SK-N-SH (cell line): ENCODE measurements at places on chromosomes 5 and 9.

- DNase-seq = peak; percentile 91
Observed at GRCh38 chr5:180313677-180314505, 22.0 kb upstream of the MAPK9 start.

DNA sequence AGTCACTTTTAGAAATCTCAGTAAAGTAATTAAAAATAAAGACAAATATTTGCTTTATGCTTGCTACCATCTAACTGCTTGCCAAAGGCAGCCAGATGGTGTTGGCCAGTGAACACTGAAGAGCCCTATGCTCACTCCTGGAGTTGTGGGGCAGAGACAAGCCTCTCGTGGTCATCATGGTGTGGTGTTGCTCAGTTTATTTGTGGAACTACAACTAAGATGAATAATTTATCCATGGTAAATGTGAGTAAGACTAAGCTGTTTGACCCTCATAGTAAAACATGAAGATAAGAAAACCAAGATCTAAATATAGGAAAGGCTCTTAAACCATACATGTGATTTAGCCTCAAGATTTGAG lies 100.7 kb downstream of the PDE8B start:
- no peak for DNase-seq

GRCh38 chr5:111311666-111312065 lies 87.5 kb downstream of the CAMK4 start:
- DNase-seq = no peak

DNA sequence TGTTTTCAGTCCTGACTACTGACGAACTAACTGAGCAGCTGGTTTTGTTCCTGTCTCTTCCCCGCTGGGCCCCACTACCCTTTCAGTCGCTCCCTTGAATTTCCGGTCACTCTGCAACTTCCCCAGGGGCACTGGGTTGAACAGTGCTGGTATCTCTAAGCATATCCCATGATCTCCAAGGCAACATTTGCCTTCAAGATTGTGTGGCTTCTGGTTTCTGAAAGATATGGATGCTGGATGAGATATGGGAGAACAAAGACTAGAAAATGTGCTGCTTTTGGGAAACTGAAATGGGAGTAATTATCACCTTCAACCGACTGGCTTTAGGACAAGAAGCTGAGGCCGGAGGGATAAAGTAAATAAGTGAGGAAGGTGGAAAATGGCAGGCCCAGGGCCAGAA lies 258.2 kb upstream of the PIK3R1 start:
- no peak for DNase-seq

GRCh38 chr5:179122411-179123108 lies 62.4 kb downstream of the ZNF354C start:
- no peak for DNase-seq

DNA sequence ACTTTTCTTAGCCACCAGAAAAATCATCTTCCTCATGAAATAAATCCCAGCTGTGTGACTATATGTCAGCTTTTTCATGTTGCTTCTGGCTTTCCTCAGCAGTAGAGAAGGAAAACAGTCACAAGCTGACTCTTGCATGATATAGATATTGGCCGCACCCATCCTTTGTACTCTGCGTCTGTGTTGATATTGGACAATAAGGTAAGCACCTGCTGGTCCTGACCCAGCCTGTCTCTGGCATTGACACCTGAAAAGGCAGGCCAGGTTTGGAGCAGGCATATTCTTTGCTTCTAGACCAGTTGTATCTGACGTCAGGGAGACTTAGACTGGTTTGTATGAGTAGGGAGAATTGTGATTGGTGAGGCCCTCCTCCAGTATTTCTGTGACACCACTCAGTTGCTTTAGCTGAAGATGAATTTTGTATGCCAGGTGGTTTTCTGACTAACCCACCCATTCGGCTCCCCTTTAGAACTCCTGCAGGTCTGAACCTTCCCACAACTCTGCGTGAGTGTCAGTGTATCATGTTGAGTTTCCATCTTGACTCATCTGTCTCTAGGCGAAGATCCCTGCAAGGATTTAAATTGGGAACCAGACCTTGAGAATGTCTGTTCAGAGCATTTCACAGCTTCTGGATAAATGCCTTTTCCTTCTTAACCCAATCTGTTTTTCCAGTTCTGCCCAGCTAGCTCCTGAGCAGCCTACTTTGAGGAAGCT lies 151.2 kb upstream of the RUSC2 start:
- no peak for DNase-seq

DNA sequence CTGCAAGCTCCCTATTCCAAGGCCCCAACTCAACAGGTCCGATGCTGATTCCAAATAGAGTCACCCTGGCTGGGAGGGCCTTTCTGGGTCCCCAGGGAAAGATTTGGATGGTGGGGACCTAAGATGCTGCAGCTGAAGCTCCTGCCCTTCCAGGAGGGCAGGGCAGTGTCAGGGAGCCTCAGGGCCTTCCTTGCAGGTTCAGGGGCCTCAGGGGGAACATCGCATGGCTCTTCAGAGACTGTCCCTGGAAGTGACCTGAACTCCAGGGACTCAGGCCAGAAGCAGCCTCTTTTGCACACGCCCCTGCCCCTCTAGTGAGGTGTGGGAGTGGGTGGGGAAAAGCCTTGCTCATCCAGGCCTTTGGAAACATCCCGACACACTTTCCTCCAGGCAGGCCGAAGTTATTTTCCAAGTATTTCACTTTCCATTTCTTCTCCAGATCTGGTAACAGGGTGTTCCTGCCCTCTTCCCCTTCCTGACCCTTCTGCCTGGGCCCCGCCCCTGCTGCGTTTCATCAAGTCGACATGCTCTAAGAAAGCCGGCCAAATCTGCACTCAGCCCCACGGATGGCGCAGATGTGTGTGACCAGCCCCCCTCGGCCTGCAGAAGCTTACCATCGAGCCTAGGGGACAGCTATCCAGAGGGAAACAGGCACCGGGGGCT lies 159.5 kb downstream of the FGF18 start:
- DNase-seq = no peak

DNA sequence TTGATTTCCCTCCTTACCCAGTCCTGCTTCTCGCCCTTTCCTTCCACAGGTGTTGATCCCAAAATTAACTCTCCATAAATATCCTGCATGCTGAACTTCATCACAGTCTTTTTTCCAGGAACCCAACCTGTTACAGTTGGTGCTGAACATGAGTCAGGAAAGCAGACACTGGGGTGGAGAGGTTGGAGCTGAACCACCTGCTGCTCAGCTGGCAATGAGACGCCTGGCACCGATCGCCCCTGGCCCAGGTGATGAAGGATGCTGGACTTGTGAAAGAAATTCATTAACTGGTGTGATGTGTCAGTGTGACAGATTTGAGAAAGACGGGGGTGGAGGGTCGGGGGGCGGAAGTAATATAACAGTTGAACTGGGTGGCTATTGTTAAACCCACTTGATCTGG lies 30.6 kb downstream of the CPLX2 start:
- no peak for DNase-seq

DNA sequence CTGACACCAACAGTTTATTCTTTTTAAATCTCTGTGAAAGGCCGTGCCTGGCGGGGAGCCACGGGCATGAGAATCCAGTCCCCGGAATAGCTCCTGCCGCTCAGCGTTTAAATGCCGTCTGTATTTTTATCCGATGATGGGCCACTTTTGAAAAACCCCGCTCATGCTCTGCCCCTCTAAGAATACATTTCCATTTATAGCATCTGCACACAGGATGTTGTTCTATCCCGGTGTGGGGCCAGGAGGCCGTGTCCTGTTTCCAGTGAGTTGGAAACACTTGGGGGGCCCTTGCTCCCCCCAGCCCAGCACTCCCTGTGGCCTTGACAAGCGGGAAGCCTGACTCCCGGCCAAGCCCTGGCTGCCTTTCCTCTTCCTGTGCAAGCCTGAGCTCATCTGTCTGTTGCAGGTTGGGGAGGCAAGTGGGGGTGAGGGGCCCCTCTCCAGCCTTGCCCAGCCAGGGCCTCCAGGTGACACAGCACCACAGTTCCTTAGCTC lies 39.0 kb downstream of the ERGIC1 start:
- no peak for DNase-seq

DNA sequence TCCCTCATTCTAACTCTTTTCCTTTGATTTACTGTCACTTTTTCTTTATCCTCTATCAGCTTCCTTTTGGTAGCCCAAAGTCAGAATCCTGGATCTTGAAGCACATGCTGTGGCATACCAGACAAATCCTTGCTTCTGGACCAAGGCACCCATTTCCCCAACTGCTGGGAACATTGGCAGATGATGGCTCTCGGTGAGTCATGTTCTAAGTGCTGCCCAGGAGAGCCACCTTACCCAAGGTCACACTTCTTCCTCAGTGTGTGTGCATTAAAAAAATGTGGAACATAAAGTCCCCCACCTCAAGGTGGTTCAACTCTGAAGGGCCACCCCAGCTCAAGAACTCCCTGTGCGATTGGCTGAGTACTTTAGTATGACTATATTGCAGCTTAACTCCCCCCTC lies 141.4 kb upstream of the PUM3 start:
- DNase-seq = no peak

- DNase-seq = no peak
Observed at GRCh38 chr9:106886111-106887046, 23.4 kb downstream of the ZNF462 start.

- DNase-seq = no peak
Observed at GRCh38 chr5:118723021-118723338, 265.4 kb downstream of the DTWD2 start.

DNA sequence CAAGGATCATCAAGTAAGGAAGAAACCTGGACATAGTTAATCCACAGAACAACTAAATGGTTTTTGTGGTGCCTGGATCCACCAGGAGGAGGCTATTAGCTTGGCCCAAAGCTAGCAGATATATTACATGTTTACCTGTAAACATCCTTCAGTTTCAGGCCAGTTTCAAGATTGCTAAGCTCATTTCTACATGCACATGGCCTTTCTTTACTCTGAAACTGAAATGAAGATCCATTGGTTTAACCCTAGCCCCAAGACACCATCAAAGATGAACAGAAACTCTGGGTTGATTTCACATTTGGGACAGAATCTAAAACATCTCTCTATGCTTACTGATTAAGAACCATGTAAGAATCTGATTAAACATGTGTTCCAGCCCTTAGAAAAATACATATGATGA lies 611.8 kb downstream of the TLE1 start:
- DNase-seq = no peak

DNA sequence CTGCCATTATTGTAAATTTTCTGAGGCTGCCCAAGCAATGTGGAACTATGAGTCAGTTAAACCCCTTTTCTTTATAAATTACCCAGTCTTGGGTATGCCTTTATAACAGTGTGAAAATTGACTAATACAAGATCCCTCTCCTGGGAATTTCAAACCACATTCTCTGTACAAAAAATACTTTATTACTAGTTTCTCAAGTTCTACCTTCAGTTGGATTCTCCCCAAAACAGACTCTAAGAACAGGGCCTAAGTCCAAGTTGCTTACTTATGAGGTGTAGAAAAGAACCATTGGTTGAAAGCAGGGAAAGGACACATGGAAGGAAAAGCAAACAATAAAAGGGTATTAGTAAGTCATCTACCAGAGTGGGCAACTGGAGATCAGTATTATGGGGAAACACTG lies 343.2 kb downstream of the TMEM232 start:
- no peak for DNase-seq

- no peak for DNase-seq
Observed at GRCh38 chr5:158876263-158876942, 223.3 kb downstream of the EBF1 start.

- DNase-seq = no peak
Observed at GRCh38 chr5:108141676-108142075, 240.2 kb downstream of the FBXL17 start.

DNA sequence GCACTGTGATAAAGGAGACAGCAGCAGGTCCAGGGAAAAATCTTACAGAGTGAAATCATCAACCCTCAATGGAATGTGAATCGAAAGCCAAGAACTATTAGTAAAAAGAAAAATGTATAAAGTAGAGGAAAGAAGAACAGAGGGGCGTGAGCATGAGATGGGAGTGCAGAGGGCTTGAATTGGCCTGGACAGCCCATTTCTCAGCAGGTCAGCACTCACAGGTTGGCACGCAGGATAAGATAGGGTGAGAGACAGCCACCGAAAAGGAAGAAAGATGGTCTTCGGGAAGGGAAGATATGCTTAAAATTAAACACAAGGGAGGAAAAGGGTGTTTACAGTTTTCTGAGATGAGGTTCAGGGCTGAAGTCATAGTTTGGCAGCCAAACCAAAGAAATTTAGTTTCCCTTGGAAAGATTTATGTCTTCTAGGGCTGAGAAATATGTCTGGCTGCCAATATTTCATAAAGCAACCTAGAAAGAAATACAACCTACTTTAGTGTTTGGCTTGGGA lies 524.7 kb downstream of the SPATA31D1 start:
- DNase-seq = no peak

DNA sequence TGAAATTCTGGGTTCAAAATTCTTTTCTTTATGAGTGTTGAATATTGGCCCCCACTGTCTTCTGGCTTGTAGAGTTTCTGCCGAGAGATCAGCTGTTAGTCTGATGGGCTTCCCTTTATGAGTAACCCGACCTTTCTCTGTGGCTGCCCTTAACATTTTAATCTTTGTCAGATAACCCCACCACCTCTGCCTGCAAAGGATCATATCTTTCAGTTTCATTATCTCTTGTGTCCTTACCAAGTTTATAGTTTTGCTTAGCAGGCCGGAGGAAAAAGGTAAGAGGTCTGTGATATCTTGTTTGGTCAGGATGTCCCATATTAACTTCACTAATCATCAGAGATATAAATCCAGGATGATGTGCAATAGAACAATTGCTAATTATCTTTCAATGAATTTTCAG lies 970.2 kb upstream of the TYRP1 start:
- no peak for DNase-seq

GRCh38 chr5:51347704-51348103 lies 35.5 kb upstream of the ISL1 start:
- no peak for DNase-seq

- no peak for DNase-seq
Observed at GRCh38 chr5:139052975-139053374, 145.2 kb downstream of the SIL1 start.

DNA sequence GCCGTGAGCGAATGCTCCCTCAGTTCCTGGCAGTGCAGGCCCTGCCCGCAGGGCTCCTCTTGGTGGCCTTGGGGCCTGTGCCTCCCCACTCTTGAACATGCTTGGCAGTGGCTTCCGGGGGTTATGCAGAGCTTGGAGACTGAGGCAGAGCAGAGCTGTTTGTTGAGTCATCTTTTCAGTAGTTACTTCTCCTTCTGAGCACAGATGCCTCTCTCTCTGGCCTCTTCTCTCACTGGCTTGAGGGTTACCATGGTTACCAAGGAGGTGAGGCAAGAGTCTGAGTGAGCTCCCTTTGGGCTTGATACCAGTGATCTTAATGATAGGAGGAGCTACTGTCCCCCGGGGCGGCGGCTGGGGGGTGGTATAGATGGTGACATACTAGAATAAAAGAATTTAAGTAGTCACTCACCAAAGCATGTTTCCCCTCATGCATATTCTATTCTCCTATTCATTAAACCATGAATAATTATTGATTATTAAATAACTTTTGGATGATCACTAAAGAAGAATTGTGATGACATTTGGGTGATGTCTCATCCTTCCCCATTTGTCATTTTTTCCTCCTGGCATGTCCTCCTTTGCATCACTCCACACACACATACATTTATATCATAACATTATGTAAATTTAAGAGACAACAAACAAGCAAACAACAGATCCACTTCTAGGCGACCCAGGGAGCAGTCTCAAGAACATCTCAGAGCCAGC lies 111.1 kb downstream of the ARHGAP26 start:
- no peak for DNase-seq
